ENCODE measurements at places on chromosomes 1 and 21. TPM values are rescaled to one million over a fixed set of nuclear protein-coding genes. Genes with fewer than 3 reads are reported as not detected.

DNA sequence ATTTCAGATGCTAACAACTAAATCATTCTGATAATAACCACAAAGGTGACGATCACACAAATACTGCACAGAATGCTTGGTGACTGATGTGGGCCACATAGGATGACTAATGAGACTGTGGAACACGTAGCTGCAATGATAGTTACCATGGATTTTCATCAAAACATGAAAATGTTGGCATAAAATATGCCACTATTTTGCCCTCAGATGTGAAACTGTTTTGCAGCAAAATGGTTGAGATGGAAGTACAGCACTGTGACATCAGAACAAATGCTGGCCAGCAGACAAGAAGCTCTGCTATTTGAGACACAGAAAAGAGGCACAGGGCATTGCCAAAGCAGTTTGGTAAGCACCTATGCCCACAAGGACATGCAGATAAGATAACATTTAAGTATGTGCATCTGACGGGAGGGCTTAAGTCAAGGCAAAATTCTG, 83.8 kb downstream of the NIBAN1 start:
- H3K27ac ChIP-seq: no peak overlapping the region
- no peaks in the 10 kb centered on the region for H3K4me1 ChIP-seq
- H3K27me3 ChIP-seq: 0 out of 3 replicates have a peak, but pooled peaks cover 4% of the 10 kb centered on the region
- H3K36me3 ChIP-seq: no peaks in the 10 kb centered on the region

DNA sequence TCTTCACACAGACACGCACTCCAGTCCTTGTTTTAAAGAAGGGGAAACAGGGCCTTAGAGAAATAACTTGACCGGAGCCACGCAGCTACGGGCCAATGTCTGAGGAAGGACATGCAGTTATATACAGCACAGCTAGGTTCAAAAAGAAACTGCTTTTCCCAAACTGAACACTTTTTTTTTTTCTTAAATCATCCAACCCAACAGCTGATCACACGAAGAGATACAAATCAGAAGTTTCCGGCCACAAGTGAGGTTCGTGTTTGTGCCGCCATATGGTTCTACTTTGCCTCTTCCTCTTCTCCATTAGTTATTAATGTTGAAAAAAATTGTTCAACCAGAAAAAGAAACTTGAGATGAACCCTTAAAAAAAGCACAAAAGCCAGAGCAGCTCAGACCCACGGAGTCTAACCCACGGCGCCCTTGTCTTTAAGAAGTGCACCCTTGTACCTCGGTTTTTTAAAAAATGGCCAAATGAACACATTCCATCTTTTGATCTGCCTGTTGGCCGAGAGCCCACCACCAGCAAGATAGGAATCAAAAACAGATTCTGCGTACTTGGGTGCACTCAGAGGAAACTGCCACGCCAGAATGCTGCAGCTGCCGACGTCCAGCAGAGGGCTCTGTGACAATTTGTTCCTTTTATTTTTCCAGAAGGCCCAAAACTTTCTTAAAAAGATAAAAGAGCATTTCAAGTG, 78.9 kb downstream of the SLC66A1 start:
- peaks cover 58% of the 10 kb centered on the region for H3K4me1 ChIP-seq
- H3K36me3 ChIP-seq: peaks cover 5% of the 10 kb centered on the region
- DNase-seq: no peak
- H3K27ac ChIP-seq: no peak overlapping the region

Gene LENEP
- total RNA-seq: not detected

Gene SH2D2A
- total RNA-seq: 0.73 TPM

Gene F13B
- 2.7 TPM for total RNA-seq

Data from HepG2 (cell line).